Ovary (tissue), 10 donors: ENCODE measurements at places on chromosomes 2 and 18. TPM values are rescaled to one million over a fixed set of nuclear protein-coding genes. Genes with fewer than 3 reads are reported as not detected.

DNA sequence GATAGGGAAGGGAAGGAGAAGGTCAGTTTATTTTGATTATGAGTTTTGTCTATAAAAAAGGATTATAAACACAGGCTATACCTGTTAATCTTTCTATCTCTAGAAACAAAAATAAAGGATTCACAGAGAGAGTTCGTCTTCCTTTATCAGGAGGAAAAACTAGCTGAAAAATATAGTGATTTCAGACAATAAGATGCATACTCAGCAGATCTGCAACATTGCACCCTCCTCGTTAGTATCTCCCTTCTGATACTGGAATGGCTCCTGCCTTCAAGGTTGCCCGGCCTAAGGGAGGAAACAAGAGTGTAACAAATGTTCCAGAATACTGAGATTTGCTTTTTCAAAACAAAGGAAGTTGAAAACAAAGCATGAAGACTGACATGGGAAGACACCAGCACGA, 48.7 kb upstream of the LRATD1 start:
- no peaks in the 10 kb centered on the region for H3K36me3 ChIP-seq
- H3K27me3 ChIP-seq, result no peaks in the 10 kb centered on the region
- no peaks in the 10 kb centered on the region for H3K4me1 ChIP-seq
- H3K27ac ChIP-seq, result no peak overlapping the region
- no peak overlapping the region for H3K4me3 ChIP-seq

GRCh38 chr2:205702576-205702975, 20.3 kb downstream of the NRP2 start:
- no peaks in the 10 kb centered on the region for H3K27me3 ChIP-seq
- H3K4me1 ChIP-seq, result peaks cover 51% of the 10 kb centered on the region
- no peak overlapping the region for H3K27ac ChIP-seq
- DNase-seq, result no peak
- no peak overlapping the region for H3K4me3 ChIP-seq

DNA sequence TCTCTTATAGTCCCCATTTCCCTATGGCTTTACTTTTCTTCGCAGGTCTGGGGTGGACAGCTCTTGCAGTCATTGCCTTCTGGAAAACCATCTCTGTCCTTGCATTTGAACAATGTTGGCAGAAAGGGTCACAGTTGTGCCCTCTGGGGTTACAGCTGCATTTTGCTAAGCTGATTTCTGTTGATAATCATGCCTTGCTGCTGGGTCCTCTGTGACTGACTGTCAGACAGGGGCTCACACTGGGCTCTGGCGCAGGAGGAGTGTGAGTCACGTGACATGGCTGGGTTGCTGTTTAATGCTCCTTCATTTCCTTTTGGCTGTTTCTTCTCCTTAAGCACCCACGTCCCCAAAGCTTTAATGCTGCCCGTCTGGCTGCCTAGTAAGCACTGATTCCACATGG, 196.6 kb upstream of the LHCGR start:
- H3K4me1 ChIP-seq, result peaks cover 2% of the 10 kb centered on the region
- no peak overlapping the region for H3K27ac ChIP-seq
- H3K27me3 ChIP-seq, result no peaks in the 10 kb centered on the region
- no peak for DNase-seq
- H3K36me3 ChIP-seq, result no peaks in the 10 kb centered on the region
- H3K4me3 ChIP-seq, result no peak overlapping the region

- H3K27me3 ChIP-seq, result no peaks in the 10 kb centered on the region
- H3K4me3 ChIP-seq, result no peak overlapping the region
- no peak for DNase-seq
- no peaks in the 10 kb centered on the region for H3K4me1 ChIP-seq
- no peaks in the 10 kb centered on the region for H3K36me3 ChIP-seq
- H3K27ac ChIP-seq, result no peak overlapping the region
Observed at GRCh38 chr2:151106805-151107506, 154.7 kb downstream of the RBM43 start.

DNA sequence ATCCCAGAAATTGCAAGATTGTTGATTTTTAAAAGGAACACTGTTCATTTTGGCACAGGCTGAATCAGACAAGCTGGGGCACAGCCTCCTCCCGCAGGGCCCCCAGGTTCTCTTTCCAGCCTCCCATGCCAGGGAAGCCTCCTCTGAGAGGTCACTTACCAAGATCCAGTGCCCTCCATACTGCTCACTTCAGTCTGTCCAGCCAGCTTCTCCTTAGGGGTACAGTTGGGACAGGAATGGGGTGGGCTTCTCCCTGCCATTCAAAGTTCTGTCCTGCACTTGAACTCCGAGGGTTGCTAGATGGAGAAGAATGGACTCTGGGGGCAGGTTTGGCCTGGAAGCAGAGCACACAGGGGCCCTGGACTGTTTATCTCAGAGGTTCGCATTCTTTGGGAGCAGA, 7.5 kb upstream of the CYP26B1 start:
- H3K4me3 ChIP-seq, result no peak overlapping the region
- no peaks in the 10 kb centered on the region for H3K4me1 ChIP-seq
- no peak overlapping the region for H3K27ac ChIP-seq
- DNase-seq, result no peak

DNA sequence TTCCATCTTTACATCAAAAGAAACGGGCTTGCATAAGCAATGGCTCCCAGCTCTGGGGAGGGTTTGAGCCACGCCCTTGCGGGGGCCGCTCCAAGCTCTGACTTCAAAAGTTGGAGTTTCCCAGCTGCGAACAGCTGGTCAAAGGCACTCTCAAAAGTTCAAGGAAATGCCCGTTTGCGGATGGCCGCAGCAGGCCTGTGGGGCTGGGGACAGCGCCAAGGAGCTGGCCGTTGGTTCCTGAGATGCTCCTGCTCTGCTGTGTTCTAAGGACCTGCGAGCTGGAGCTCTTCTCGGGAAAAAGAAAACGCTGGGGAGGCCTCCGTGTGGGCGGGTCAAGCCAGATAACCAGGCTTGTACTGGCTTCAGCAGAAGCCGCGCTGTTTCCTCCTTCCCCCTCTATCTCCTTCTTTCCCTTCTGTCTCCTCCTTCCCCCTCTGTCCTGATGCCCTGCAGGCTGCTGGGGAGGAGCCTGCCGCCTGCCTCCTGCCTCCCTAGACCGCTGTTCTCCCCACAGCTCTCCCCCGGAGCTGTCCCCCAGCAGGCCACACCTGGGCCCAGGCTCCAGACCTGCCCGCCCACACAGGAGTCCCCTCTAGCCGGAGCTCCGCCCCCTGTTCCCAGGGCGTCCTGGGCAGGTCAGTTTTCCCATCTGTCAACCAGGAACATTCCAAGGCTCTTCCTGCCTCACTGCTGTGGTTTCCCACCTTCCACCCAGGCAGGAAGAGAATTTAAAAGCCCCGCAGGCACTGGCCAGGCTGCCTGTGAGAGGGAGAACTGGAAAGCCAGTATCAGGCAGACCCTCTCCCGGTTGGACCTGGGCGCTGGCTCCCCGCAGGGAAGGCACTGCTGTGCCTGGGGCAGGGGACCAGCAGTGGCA, 14.1 kb downstream of the KLF11 start:
- no peak overlapping the region for H3K4me3 ChIP-seq
- DNase-seq, result peak; percentile 91
- no peaks in the 10 kb centered on the region for H3K36me3 ChIP-seq
- H3K27me3 ChIP-seq, result no peaks in the 10 kb centered on the region
- peak overlapping the region; percentile 89 for H3K27ac ChIP-seq

- H3K4me1 ChIP-seq, result no peaks in the 10 kb centered on the region
- H3K4me3 ChIP-seq, result no peak overlapping the region
- H3K36me3 ChIP-seq, result no peaks in the 10 kb centered on the region
- H3K27ac ChIP-seq, result no peak overlapping the region
Observed at GRCh38 chr2:170235860-170236679, 58.1 kb downstream of the MYO3B start.

AMER3 gene
- not detected for total RNA-seq

CRYGD gene
- total RNA-seq, result 1.5 TPM
